ENCODE measurements at places on chromosomes 6 and 20. TPM values are rescaled to one million over a fixed set of nuclear protein-coding genes. Genes with fewer than 3 reads are reported as not detected.

DEFB118 gene
- total RNA-seq, result not detected

R3HDML gene
- total RNA-seq, result 0.52 TPM

HSF2 gene
- 7.1 TPM for total RNA-seq

ATP9A gene
- 13.0 TPM for total RNA-seq

KLC4 gene
- 6.6 TPM for total RNA-seq

LRFN2 gene
- not detected for total RNA-seq

GMEB2 gene
- total RNA-seq, result 10.5 TPM

ADRM1 gene
- 177 TPM for total RNA-seq

All from A549 treated with CpdA at 1 μM for 4 hours (cell line).